ENCODE measurements at places on chromosomes 16 and 17.

GRCh38 chr16:68445458-68445857, 2.9 kb downstream of the SMPD3 start:
- peak; percentile 19 for DNase-seq

DNA sequence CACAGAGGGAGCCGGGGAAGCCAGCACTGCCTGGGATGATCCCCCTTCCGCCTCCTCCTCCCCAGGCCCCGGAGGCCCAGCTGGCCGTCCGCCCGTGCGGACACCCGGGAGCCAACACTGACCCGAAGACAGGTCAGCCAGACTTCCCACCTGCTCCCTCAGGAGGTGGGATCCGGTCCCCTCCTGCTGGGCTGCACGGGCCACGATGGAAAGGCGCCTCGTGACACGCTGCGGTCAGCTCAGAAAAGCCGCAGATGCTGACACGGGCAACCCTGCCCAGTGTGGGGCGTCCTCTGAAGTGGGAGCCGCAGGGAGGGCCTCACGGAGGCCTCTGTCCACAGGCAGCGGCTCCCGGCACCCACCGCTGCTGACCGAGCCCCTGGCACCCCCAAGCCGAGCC, 49.3 kb downstream of the CBFA2T3 start:
- no peak for DNase-seq

DNA sequence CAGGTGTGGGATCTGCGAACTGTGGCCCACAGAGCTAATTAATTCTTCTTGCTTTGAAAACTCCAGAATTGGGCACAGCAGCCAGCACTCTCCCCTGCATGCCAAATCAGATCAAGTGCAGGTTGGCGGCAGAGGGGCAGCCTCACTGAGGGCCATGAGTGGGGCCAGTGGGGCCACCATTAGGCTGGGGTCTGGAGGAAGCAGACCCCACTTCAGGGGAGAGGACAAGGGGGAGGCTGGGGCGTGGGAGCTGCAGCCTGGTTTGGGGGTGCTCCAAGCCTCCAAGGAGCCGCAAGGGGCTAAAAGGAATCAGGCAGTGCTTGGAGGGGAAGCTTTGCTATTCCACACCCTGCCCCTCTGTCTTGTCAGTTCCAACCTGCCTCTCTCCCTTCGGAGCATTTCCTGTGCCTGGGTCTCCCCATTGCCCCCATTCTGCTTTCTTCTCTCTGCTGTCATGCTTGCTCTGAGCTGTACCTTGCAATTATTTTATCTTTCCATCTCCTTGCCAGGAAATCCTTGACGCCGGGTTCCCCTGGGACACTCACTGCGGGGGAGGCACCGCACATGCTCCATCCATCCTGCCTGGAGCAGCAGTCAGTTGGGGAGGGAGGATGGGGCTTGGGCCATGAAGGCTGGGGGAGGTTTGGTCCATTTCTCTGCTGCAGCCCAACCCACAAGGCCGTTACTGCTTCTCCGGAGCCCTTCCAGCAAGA, 3.3 kb upstream of the ABCC3 start:
- DNase-seq = no peak

DNA sequence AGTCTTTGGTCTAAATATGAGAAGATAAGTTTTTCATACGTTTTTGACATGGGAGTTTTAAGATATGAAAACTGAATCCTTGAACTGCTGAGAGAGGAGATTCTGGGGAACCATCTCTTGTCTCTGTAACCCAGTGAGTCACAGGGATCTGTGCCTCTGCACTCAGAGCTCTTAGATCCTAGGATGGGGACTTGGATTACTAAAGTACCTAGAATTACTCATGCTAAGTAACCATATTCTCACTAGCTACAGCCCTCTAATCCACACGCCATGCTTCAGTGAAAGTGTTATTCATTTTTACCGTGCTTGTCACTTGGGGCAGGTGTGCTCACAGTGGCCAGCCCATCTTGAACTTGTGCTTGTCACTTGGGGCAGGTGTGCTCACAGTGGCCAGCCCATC, 2.0 kb downstream of the MRM3 start:
- DNase-seq = no peak

GRCh38 chr16:68711421-68712139, 25.5 kb upstream of the CDH1 start:
- DNase-seq = no peak

- no peak for DNase-seq
Observed at GRCh38 chr17:32335046-32335445, 6.9 kb downstream of the C17orf75 start.
